ENCODE measurements at places on chromosomes 4 and X.

GRCh38 chrX:30008031-30008430 is 207.3 kb upstream of the MAGEB2 start:
- DNase-seq: no peak

DNA sequence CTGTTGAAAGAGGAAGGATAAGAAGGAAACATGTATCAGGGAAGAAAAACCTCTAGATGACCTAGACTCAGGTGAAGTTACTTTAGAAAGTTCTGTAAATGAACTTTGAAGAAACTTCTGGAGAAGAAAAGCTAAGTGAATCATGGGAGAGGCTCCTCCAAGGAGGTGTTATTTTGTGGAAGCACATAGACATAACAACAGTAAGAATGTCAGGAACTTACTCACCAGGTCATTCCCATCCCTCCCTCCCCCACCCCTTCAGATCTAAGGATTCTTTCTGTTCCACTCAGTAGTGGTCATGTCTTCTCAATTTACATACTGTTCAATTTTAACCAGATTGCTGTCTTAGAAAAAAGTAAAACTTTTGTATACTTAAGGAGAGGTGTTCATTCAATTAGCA is 310.5 kb upstream of the DDX53 start:
- no peak for DNase-seq

- DNase-seq: no peak
These were observed 227.2 kb downstream of the COX18 start for GRCh38 chr4:72842323-72842722.

GRCh38 chr4:159606835-159607234 is 504.0 kb downstream of the RAPGEF2 start:
- DNase-seq: no peak

DNA sequence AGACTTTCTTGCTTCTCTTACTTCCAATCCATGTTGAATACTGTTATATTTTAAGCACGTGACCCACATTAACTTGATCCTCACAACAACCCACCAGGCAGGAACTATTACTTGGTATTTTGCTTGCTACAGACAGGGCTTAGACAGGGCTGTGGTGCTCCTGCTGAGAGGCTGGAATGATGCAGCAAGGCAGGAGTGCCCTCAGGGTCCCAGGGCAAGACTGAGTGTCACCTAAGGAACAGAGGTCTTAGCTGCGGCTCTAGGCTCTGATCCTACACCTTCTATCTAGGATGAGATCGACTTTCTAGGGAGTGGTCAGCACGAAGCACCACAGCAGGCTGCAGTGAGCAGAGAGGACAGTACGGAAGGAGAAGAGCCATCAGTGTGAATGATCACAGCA is 20.0 kb downstream of the TAPT1 start:
- no peak for DNase-seq

DNA sequence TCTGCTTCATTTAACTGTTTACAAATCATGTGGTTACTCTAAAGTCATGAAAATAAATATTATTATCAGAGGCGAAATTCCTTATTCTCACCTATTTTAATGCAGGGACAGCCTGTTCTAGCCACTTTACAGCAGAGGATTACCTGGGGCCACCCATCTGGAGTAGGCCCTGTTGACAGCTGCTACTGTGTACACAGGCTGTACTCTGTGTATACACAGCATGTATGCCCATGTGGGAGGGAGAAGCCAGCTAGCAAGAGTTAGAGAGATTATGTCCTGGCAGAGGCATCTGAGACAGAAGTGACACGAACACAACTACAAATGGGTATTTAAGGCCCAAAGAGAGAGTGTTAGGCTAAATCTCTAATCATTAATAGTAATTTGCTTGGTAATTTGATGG is 62.1 kb downstream of the GPRIN3 start:
- no peak for DNase-seq

DNA sequence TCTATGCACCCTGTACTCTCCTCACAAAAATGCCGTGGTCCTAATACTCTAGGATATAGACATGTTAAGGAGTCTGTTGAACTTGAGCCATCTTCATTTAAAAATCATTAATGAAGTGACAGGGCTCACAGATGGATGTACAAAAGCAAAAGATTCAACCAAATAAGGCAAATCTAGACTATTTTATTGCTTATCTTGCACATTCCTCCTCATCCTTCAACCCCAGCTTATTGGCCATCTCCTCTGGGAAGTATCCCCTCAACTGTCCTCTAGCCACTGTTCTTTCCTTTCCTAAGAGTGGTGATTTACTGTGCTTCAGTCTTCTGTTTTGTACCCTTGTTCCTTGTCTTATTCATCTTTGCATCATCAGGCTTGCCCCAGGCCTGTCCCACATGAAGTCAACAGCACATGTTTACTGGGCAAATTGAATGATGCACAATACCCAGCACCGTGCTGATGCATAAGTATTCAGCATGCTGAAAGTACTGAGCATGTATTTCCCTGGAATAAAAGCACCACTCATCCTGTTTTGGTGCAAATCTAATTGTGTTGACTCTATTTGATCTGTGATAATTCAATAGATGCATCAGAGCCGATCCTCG is 287.3 kb upstream of the CLNK start:
- no peak for DNase-seq

- DNase-seq: no peak
These were observed 69.0 kb downstream of the ATOH1 start for GRCh38 chr4:93897559-93897958.

DNA sequence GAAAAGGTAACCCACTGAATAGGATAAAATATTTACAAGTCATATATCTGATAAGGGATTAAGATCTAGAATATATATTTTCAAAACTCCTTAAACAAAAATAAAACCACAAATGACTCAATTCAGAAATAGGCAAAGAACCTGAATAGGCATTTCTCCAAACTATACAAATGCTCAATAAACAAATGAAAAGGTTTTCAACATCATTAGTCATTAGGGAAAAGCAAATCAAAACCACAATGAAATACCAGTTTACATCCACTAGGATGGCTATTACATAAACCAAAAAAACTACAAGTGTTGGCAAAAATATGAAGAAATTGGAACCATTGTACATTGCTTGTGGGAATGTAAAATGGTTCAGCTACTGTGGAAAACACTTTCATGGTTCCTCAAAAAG is 167.0 kb upstream of the GALNT7 start:
- no peak for DNase-seq

GRCh38 chrX:136823175-136823574 is 42.4 kb upstream of the ARHGEF6 start:
- DNase-seq: no peak

GRCh38 chr4:73844806-73845205 is 8.3 kb upstream of the PF4V1 start:
- no peak for DNase-seq

DNA sequence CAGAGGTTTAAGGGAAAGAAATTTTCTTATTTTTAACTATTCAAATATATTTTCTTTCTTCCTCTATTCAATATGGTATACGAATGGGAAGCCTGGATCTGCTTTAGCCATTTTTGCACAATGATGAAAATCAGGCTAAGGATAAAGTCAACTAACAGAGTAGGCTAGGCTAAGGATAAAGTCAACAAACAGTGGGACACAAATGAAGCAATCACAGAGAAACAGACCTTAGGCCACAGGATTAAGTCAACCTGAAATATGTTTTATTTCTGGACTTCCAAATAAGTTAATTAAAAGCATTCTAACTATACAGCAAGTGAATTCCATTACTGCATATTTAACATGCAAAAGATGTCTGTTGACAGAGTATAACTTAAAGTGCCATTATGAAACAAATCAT is 17.0 kb downstream of the DYNLT3 start:
- DNase-seq: no peak

GRCh38 chr4:84401701-84402306 is 97.3 kb downstream of the NKX6-1 start:
- no peak for DNase-seq

DNA sequence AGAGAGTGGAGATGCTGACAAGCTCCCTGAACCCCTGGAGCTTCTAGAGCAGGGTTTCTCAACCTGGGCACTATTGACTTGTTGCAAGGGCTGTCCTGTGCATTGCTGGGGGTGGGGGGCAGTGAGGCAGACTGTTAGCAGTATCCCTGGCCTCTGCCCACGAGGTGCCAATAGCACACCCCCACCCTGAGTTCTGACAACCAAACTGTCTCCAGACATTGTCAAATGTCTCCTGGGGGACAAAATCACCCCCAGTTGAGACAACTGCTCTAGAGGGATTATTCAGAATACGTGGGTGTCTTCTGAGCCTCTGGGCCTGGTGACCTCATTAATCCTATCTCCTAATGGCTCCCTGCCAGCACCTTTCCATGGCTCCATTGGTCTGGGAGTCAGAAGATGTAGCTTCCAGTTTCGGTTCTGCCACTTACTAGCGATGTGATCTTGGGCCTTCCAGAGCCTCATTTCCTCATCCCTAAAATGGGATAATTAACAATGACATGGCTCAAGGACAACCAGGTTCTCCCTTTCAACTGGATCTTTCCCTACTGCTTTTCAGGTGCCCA is 17.6 kb upstream of the PJA1 start:
- DNase-seq: no peak

GRCh38 chrX:142663330-142664095 is 362.2 kb upstream of the SPANXN4 start:
- DNase-seq: no peak

DNA sequence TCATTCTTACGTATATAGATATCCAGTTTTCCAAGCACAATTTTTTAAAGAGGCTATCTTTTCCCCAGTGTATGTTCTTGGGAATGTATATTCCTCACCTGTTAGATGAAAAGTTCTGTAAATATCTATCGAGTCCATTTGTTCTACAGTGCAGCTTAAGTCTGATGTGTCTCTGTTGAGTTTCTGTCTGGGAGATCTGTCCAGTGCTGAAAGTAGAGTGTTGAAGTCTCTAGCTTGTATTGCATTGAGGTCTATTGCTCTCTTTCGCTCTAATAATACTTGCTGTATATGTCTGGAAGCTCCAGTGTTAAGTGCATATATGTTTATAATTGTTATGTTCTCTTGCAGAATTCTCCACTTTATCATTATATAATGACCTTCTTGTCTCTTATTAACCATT is 373.1 kb downstream of the PPARGC1A start:
- no peak for DNase-seq

GRCh38 chrX:1581132-1581531 is 10.3 kb upstream of the AKAP17A start:
- DNase-seq: peak; percentile 56

GRCh38 chrX:12929701-12930100 is 23.3 kb downstream of the TLR8 start:
- no peak for DNase-seq

DNA sequence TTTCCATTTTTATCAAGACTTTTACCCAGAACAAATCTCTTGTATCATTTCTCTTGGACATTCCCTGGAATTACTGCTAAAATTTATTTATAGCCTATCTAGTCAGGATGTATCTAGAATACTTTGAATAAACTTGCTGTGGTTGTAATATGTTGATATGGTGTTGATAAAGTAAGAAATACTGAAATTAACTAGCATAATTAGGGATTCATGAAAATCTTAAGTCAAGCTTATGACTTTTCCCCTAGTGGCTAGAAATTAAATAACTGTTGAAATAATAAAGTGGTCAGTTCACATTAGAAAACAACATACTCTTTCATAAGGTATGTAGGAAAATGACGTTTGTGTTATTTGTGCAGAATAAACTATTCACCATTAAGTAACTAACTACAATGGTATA is 73.1 kb upstream of the ANKRD50 start:
- DNase-seq: no peak

DNA sequence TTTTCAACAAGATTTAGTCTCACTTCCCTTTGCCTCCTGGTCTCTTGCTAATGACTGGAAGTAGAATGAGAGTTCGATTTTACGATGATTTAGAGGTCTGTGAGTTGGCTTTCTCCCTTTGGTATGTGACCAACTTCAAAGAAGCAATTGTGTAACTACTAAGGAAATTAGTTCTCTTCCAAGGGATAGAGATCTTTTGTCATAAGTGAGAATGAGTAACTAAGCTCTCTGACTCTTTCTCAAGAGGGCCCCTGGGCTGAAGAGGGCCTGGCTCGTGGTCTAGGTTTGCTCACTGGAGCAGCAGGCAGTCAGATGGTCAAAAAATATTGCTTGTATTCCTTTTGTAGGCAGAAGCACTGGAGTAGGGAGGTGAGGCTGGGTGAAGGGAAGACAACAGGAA is 176.3 kb downstream of the ENOX2 start:
- no peak for DNase-seq

DNA sequence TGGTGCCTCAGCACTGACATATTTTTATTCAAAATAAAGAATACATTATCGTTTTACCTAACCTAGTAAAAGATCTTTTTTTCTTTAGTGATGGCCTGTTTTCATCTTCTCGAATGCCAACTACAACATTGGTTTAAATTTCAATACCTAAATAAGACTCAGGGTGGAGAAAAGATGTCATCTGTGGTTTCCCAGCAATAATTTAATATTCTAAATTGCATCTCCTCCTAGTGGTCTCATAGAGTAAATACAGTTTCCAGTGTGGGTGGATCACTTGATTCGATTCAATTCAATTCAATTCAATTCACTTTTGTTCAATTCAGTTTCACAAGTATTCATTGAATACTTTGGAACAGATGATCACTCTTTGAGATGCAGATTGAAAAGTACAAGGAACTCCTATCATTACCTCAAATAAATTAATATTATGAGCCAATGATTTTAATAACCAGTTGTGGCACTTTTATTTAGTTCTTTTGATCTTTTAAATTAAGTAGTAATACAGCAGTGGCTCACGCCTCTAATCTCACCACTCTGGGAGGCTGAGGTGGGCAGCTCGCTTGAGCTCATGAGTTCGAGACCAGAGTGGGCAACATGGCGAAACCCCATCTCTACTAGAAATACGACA is 427.2 kb downstream of the FAT4 start:
- no peak for DNase-seq

DNA sequence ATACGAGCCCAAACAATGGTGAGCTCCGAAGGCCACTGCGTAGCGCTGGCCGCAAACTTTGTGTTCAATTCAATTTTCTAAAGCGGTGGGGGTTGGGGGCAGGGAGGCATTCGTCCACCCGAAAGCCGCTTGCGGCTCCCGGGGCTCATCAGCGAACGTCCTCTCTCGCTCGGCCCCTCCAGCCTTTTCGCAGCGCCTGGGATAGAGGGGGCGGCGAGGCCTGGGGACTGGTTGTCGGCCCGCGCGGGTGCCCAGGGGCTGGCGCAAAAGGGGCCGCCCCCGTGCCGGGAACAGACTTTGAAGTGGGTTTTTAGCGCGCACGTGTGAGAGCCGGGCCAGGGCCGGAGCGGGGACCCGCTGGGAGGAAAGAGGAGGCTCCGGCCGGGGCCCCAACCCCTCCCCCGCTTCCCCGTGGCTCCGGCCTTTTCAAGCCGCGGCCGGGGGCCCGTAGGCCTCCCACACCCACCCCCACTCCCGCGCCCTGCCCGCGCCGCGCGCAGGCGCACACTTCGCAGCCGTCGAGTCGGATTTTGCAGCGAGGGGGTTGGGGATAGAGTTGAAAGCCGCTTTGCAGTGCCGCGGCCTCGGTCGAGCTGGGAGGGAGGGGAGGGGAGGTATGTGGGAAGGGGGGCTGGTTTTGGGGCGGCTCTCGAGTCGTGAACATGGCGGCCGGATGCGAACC is 8.3 kb downstream of the ZIC3 start:
- no peak for DNase-seq

All from activated T-helper 9 cell treated with anti-CD3 and anti-CD28 coated beads, Interleukin-2, amount 50 U/mL, for 16 hours (primary cell).